ENCODE measurements at places on chromosomes 5 and 9.
A peak's percentile ranks its signal among the peaks of the same experiment; 100 is the strongest.

- peak; percentile 96 for DNase-seq
Measured at GRCh38 chr5:142655339-142656267, 30.3 kb downstream of the FGF1 start.

GRCh38 chr5:92559781-92560180 is 1021.2 kb downstream of the NR2F1-AS1 start:
- DNase-seq = peak; percentile 43

GRCh38 chr5:181221105-181221791 is 1.8 kb upstream of the TRIM41 start:
- DNase-seq = no peak

DNA sequence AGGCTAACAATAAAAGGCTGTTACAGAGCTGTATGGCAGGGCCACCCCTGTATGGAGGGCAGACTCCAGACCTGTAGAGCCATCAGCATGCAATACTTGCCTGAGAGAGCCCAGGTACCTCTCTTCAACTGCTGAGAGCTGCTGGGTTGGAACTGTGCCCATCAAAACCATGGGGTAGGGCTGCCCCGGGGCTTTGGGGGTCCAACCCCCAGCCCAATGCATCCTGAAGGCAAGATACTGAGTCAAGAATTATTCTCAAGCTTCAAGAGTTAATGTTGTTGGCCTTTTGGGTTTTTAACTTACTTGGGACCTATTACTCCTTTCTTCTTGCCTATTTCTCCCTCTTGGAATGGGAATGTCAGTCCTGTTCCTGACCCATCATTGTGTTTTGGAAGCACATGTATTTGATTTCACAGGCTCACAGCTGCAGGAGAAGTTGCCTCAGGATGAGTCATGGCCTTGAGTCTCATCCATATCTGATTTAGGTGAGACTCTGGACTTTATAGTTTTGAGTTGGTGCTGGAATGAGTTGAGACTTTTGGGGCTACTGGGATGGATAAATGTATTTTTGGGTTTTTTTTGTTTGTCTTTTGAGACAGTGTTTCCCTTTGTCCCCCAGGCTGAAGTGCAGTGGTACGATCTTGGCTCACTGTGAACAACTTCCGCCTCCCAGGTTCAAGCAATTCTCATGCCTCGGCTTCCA is 21.0 kb upstream of the CDK7 start:
- DNase-seq = no peak

DNA sequence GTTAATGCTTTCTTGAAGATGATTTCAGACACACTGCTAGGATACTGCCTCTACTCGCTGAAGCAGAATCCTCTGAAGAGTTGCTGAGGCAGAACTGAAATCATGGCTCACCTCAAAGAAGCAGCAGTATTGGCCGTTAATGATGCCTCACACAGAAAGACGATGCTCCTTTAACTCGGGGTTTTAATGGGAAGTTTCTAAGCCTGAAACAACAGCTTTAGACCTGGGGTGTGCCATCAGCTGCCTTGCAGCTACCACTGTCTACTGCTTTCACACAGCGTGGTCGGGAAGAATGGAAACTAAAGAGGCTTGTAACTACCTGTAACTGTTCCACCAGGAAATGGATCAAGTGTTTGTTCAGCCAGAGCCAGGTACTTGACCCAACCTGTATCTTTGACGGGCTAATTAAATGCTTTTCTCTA is at the start of gene CTXN3:
CTXN3 (plus strand) TSS at position 65 of the 422 bp plus-strand sequence. CDS start 8,440 bp downstream, outside the sequence.
- DNase-seq = no peak

DNA sequence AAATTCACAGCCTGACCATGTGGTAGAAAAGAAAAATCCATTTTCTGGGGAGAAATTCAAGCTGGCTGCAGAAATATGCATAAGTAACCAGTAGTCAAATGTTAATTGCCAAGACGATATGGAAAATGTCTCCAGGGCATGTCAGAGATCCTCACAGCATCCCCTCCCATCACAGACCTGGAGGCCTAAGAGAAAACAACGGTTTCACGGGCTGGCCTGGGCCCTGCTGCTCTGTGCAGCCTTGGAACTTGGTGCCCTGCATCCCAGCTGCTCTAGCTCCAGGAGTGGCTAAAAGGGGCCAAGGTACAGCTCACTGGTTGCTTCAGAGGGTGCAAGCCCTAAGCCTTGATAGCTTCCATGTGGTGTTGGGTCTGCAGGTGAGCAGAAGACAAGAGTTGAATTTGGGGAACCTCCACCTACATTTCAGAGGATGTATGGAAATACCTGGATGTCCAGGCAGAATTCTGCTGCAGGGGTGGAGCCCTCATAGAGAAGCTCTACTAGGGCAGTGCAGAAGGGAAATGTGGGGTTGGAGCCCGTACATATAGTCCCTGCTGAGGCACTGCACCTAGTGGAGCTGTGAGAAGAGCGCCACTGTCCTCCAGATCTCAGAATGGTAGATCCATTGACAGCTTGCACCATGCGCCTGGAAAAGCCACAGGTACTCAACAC is 49.7 kb downstream of the PTBP3 start:
- DNase-seq = no peak

DNA sequence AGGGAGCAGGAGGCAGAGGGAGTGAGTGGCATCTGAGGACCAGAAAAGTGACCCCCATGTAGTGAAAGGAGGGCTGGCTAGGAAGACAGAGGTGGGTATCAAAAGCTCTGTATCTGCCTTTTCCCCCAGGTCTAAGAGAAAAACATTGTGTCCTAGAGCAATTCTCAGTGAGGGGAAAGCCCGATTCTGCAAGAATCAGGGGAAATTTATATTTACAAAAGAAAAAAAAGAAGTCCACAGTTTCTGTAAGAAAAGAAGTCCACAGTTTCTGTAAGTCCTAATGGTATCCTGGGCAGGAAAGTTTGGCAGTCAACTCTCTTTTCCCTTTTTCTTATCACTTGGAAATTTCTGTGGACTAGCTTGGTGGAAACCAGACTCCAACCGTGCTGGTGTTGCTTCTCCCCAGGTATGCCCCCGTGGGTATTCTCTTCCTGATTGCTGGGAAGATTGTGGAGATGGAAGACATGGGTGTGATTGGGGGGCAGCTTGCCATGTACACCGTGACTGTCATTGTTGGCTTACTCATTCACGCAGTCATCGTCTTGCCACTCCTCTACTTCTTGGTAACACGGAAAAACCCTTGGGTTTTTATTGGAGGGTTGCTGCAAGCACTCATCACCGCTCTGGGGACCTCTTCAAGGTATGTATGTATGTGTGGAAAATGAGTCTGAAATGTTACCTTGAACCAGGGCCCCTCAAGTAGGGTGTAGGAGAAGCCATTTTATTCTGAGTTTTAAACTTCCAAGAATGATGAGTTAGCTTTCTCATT is 73.0 kb downstream of the SLC1A3 start:
- peak; percentile 24 for DNase-seq

GRCh38 chr9:21357479-21358460 is 7.1 kb upstream of the IFNA6 start:
- DNase-seq = no peak

DNA sequence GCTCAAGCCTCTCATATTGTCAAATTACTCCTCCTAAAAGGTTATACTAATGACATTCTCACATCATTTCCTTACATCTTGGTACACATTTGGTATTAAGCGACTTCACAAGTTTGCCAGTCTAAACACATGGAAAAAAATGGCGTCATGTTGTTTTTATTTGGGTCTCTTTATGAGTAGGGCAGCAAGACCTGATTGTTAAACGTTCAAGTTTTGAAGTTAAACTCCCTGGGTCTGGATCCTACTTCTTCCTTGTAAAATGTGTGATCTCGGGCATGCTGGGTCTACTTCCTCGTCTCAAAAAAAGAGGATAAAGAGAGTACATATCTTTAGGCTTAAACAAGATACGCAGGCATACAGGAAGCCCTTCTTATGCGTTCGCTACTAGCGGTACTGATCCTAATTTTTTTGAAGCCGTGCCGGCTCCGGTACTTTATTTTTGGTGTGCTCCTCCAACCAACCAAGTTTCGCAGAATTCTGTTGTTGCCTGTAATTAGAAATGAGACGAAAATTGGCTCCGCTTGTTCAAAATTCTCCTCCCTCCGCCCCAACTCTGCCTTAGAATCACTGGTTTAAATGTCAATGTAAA is 596 bp upstream of the CDC37L1 start:
- no peak for DNase-seq

DNA sequence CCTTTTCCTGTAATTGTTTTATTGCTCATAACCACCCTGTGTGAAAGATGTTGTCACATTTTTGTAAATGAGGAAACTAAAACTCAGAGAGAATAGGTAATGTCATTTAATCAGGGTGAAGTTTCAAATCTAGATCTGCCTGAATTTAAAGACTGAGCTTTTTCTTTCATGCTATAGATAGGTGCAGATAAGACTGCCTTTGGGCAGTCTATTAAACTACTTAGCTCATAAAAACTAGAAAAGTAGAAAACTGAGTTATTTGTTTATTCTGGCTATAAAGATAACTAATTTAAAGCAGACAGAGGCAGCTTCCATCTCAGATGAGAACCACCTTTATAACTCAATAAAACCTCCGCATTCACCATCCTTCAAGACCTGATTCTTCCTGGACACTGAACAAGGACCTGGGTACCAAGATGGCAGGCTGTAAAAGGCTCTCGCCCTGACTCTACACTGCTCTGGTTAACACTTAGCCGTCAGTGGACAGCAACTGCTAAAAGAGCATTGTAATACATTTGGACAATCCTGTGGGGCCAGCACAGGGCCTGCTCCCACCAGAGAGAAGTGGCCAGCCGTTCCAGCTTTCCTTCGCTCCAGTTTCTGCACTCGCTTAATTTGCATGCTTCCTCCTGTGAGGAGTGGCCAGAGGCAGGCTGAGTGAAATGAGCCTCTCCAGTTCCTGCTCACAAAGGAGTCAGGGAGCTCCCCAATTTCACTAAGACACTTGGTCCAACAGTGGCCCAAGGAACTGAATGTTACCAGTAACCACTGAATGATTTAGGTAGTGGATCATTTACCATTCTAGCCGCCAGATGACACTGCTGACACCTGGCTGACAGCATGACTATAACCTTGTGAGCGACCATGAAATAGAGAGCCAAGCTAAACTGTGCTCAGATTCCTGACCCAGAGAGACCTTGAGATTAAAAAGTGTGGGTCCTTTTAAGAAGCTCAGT is 566.4 kb downstream of the EFNA5 start:
- DNase-seq = peak; percentile 73

GRCh38 chr9:108756746-108757490 is 98.9 kb downstream of the ACTL7B start:
- peak; percentile 59 for DNase-seq

- DNase-seq = peak; percentile 78
Measured at GRCh38 chr5:38167562-38167996, 90.8 kb upstream of the EGFLAM start.

DNA sequence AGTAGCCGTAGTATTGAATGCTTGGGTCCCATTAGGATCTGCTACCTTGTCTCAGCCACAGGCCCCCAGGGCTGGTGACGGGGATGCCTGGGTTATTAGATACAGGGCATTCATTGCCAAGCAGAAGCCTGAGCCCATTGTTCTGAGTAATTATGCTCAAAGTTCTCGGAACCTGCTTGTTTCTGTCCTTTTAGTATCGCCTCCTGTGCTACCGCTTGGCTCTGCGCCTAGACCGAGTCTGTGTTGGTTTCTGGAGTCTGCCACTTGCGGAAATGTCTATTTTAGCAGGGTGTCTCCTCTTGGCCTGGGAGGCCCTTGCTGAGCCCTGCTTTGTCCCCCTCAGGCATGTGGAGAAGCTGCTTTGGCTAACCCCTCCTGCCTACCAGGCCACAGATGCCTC is 506.1 kb downstream of the BNC2 start:
- DNase-seq = no peak

- peak; percentile 52 for DNase-seq
Measured at GRCh38 chr9:116767219-116767618, 80.1 kb downstream of the TRIM32 start.
